ENCODE measurements at places on chromosomes 7 and 10. TPM values are rescaled to one million over a fixed set of nuclear protein-coding genes. Genes with fewer than 3 reads are reported as not detected.
A peak's percentile ranks its signal among the peaks of the same experiment; 100 is the strongest.

- no peaks in the 10 kb centered on the region for H3K36me3 ChIP-seq
- H3K4me3 ChIP-seq, result no peak overlapping the region
- H3K27me3 ChIP-seq, result no peaks in the 10 kb centered on the region
- no peak for DNase-seq
- no peaks in the 10 kb centered on the region for H3K4me1 ChIP-seq
- H3K27ac ChIP-seq, result no peak overlapping the region
Observed at GRCh38 chr10:15290150-15290549, 80.9 kb downstream of the FAM171A1 start.

SLC26A5 gene
- total RNA-seq, result 1.9 TPM

GRCh38 chr7:45176886-45177731, 19.5 kb downstream of the RAMP3 start:
- H3K27ac ChIP-seq, result no peak overlapping the region
- no peaks in the 10 kb centered on the region for H3K27me3 ChIP-seq
- no peaks in the 10 kb centered on the region for H3K4me1 ChIP-seq
- peak; percentile 53 for DNase-seq
- H3K36me3 ChIP-seq, result no peaks in the 10 kb centered on the region

FAM241B gene
- 5.2 TPM for total RNA-seq

GRCh38 chr10:112229096-112229495, 45.5 kb upstream of the GPAM start:
- H3K27ac ChIP-seq, result no peak overlapping the region
- DNase-seq, result no peak
- no peaks in the 10 kb centered on the region for H3K36me3 ChIP-seq
